ENCODE measurements at places on chromosomes 1 and 21. TPM values are rescaled to one million over a fixed set of nuclear protein-coding genes. Genes with fewer than 3 reads are reported as not detected.

- peaks cover 9% of the 10 kb centered on the region for H3K36me3 ChIP-seq
- H3K27ac ChIP-seq: peak overlapping the region; percentile 92
- H3K4me1 ChIP-seq: peaks cover 68% of the 10 kb centered on the region
- peak; percentile 95 for DNase-seq
- H3K27me3 ChIP-seq: no peaks in the 10 kb centered on the region
- H3K4me3 ChIP-seq: peak overlapping the region; percentile 83
Measured at GRCh38 chr1:85278853-85279314, 2.5 kb upstream of the BCL10 start.

Gene NR1I3
- total RNA-seq: not detected

Gene ECM1
- total RNA-seq: 32.3 TPM

Gene ACTA1
- not detected for total RNA-seq

Gene PDE9A
- total RNA-seq: not detected
